ENCODE measurements at places on chromosomes 5 and 9.

- DNase-seq = no peak
These were observed 10.8 kb upstream of the CCDC69 start for GRCh38 chr5:151234476-151235238.

- DNase-seq = no peak
These were observed 11.5 kb upstream of the SLC25A48 start for GRCh38 chr5:135822959-135823358.

DNA sequence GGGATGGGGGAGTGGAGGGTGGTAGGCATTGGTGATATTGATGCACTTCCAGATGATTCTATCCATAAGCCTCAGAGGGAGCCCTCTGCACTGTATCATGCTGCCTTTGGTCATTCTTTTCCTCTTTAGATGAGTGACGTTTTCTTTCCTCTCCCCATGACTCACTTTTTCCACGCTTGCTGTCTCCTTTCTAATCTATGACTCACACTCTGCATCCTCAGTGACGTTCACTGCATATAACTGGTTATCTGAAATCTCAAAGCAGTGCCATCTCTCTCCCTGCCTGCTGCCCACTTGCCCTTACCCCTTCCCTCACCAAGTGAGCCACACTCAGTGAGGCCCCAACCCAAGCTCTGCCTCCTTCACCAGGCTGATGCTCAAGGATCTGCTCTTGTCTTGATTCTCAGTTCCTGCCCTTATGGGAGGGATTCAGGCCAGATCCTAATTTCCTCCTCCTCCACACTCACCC lies 31.6 kb downstream of the PTGS1 start:
- no peak for DNase-seq

DNA sequence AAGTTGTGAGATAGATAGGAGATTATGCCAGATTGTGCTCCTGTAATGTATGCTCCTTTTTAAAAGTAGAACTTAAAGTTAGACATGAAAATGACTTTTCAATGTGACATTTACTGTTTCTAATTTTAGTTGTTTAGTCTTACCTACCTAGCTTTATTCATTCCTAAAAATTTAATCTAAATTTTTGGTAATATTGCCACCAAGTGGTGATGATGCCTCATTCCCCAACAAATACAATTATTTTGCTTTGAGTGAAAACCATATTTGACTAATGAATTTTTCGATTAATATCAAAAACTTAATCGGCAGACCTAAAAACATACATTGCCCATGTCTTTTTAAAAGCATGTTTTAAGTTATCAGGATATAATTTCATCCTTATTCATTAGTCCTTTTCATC lies 25.6 kb downstream of the PPWD1 start:
- DNase-seq = no peak

DNA sequence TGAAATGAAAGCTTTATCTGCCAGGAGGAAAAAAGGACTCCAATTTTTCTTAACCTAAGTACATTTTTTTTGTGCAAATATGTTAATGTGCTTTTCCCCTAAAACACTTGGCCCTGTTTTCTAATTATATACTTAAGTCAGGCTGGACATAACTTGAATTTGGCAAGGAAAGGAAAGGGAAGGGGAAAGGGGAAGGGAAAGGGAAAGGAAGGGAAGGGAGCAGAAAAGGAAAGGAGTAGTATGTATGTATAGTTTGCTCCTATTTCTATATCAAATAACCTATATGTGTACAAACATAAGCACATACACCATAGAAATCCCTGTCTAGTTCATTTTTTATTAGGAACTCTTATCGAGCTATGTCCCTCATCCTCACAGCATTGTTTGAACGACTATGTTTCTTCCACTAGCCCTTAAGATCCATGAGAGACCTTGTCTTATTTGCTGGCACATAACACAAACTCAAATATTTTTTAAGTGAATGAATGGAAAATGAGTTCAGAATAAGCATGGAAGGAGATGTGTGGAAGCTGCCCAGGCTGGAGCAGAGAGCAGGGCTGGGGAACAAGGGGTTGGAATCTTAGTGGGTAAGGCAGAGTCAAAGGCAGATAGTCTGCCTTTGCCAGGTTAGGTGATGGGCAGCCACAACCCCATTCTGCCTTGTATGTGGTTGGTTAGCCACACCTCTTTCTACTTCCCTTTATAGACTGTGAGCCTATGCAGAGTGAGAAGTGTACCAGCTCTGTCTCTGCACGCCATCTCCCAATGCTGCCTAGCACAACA lies 70.0 kb downstream of the KLHL3 start:
- DNase-seq = no peak

DNA sequence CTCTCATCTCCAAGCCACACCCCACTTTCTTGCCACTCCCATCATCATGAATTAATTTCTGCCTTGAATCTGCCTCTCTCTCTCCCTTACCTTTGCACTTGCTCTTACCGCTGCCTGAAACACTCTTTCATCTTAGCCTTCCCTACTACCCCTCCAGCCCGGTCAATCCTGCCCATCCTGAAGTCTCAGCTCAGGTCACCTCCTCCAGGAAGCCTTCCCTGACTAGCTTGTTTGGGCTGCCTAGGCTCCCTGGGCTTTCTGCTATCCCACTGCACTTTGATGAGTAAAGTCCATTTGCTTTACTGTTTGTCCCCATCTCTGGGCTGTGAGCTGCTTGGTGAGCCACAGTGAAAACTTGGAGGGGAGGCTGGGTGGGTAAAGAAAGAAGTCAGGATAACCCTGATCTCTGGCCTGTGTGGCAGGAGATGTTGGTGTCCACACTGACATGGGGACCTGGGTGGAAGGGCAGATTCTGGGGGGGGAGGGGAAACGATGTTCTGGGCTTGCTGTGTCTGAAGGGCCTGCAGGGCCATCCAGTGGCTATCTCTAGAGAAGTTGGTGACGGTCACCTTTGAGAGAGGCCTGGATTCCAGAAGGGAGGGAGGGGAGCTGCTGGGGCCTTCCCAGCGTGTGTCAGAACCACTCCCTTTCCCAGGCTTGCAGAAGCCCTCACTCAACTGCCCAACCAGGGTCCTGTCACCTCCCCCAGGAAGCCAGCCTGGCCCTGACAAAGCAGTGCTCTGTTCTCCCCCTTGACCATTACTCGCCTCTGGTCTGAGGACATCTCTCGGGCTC lies 75.0 kb upstream of the DAB2IP start:
- no peak for DNase-seq

- no peak for DNase-seq
These were observed 31.9 kb downstream of the MORN5 start for GRCh38 chr9:122191584-122191983.

- DNase-seq = no peak
These were observed 1.0 kb downstream of the HMGCS1 start for GRCh38 chr5:43312076-43312661.

DNA sequence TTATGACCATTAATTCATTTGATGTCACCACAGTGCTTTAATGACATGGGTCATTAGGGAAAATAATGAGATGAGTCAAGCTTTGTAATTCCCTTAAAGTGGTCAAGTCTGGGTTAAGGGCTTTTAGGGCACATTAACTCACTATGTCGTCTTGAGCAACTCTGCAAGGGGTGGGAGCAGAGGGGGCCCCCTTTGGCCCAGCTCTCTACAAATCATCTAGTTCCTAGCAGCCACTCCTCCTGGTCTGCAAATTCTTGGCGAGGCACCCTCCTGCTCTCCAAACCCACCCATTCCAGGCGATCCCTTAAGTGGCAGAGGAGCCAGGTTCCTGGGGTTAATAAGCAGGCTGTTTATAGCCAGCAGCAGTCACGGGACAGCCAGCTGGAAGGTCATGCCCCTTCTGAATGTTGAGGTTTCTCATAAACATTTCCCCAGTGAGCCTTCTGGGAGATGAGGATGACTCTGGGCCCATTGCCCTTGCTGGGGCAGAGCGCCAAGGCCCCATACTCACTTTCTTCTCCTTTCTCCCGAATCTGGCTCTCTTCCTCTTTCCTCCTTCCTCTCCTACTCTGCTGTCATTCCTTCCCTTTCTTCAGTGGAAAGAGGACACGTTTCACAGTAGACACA lies 14.3 kb upstream of the GPX3 start:
- DNase-seq = no peak

GRCh38 chr5:178403956-178404600 lies 171.5 kb upstream of the PHYKPL start:
- no peak for DNase-seq

- no peak for DNase-seq
These were observed 104.3 kb downstream of the FGF18 start for GRCh38 chr5:171523781-171524180.
